ENCODE measurements at places on chromosomes 3 and 15. TPM values are rescaled to one million over a fixed set of nuclear protein-coding genes. Genes with fewer than 3 reads are reported as not detected.

DNA sequence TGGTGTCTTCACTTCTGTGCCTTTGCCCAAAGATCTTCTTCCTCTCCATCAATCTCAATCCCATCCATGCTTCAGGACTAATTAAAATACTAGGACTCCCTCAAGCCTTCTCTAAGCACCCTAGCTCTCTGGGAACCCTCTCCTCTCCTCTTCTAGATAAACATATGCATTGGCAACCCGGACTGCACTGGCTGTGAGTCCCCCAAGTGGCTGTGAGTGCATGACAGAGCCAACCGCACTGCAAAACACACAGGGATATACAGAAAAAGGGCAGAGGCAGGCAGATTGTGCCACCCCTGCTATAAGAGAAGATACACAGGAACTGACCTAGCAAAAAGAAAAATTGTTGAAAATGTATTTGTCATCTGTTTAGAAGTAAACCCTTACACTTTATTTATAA lies 457.1 kb downstream of the MFSD1 start:
- DNase-seq, result no peak

- DNase-seq, result no peak
Measured at GRCh38 chr3:163971861-163972260, 1106.4 kb downstream of the SI start.

DNA sequence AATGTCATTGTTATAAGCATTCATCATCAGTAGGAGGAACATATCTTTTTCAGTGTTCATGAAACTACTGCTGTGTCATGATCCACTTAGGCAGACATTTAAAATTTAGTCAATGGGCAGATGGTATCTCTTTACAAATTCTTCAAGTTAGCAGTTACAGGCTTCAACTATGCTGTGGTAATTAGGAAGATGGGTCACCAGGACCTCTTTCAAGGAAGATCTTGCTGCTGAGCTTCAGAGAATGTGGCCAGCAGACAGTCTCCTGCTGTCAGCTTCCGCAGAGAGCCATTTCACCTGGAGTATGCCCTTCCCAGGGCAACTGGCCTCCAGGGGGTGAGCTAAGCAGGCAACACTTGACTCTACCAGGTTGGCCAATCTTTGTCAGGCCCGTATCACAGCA lies 19.4 kb downstream of the IFT57 start:
- DNase-seq, result no peak

DNA sequence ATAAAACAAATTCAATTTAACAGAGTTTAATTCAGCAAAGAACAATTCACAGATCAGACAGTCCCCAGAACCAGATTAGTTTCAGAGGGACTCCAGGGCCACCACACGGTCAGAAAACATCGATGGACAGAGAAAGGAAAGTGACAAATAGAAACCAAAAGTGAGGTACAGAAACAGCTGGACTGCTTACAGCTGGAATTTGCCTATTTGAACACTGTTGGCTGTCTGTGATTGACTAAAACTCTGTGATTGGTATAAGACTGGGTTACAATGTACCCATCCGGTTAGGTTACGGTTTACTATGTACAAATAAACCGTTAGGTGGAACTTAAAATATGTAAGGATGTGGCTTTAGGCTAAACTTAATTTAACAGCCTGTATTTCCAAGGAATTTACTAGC lies 30.3 kb downstream of the MOBP start:
- DNase-seq, result no peak

DNA sequence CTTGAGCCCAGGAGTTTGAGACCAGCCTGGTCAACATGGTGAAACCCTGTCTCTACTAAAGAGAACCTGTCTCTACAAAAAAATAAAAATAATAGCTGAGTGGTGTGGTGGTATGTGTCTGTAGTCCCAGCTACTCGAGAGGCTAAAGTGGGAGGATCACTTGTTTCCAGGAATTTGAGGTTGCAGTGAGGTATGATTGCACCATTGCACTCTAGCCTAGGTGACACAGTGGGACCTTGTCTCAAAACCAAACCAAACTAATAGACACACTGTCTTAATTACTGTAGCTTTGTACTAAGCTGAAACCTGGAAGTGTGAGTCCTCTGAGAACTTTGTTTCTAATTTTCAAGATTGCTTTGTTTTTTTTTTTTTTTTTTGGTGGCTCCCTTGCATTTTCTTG lies 30.4 kb downstream of the MGA start:
- DNase-seq, result no peak

- no peak for DNase-seq
Measured at GRCh38 chr15:60634815-60635214, 155.9 kb upstream of the ICE2 start.

GRCh38 chr15:59936741-59937140 lies 67.4 kb upstream of the FOXB1 start:
- DNase-seq, result no peak

DNA sequence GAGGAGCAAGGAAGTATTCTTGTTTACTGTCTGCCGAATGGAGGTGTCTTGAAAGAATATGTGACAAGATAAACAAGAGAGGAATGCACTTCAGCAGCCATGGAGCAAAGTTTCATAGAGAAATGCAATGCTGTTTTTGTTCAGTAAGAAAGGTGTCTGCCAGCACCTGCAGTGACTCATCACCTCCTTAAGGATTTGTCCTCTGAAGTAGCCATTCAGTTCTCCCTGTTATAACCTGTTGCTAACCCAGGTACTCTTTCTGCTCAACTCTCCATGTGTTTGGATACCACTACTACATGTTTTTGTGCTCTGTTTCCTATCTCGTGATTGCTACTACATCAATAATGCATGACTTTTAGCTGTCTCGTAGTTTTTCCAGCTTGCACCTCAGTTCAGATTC lies 328.9 kb downstream of the CHL1 start:
- no peak for DNase-seq

- no peak for DNase-seq
Measured at GRCh38 chr3:13480340-13481318, 523 bp downstream of the HDAC11 start.

DNA sequence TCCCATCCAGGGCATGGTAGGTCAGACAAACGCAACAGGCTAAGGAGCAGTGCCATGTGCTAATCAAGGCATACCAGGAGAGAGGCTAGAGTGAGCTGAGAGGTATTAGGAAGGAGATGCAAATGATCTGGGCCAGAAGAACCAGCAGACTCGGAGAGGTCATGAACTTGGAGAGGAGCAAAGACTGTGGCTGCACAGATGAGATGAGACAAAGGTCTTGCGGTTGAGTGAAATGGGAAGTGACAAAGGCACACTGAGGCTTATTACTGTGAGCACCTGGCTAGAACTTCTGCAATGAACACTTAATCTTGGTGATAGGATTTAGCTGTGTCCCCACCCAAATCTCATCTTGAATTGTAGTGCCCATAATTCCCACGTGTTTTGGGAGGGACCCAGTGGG lies 380.2 kb downstream of the ULK4 start:
- no peak for DNase-seq

- DNase-seq, result no peak
Measured at GRCh38 chr3:161332792-161333191, 38.5 kb downstream of the SPTSSB start.

GRCh38 chr15:89858661-89859458 lies 34.9 kb downstream of the AP3S2 start:
- DNase-seq, result no peak

DNA sequence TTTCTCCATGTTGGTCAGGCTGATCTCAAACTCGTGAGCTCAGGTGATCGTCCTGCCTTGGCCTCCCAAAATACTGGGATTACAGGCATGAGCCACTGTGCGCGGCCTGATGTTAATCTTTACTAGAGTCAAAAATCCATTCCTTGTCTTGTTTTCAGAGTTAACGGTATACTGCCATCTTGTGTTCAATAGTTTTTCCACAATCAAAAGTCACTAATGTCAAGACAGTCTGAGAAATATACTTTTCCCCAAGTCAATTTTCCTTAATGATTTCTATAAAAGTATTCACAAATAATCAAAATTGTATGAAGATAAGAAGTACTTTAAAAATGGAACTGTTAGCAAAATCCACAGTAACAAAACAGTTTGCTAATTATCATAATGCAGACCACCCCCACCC lies 8.5 kb downstream of the CRBN start:
- DNase-seq, result peak; percentile 16

DNA sequence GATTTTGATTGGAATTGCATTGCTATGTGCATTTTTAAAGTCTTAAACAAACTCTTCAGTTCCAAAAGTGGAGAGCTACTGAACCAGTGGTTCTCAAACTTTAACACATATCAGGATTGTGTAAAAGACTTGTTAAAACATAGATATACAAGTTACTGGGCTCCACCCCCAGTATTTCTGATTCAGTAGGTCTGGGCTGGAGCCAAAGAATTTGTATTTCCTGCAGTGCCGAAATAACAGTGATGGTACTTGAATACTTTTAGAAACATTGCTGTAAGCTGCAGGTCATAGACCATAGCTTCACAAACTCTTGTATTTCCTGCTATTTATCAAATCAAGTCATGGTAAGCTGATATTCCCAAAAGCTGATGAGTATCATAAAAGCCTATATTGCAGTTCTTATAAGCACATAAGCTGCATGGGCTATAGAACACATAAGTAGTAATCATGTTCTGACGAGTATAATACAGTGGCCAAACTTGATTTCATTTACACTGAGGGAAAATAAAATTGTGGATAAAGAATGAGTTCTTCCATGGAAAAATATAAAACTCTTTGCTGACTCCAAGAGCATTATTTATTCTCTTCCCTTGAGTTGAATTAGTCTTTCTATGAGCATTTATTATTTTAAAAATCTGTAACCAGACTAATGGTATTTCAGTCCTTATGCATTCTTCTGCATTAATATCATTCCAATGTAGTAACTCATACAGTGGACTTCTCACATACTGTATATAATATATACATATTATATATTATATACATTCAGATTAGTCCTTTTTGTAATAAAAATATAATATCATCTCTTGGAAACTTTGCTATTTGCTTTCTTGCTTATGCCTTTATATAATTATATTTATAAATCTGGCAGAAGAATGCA lies 550.5 kb upstream of the AGTR1 start:
- DNase-seq, result peak; percentile 30

- DNase-seq, result no peak
Measured at GRCh38 chr3:189664311-189664710, 33.1 kb downstream of the TP63 start.

- DNase-seq, result no peak
Measured at GRCh38 chr3:46490338-46491084, 7.3 kb upstream of the RTP3 start.

DNA sequence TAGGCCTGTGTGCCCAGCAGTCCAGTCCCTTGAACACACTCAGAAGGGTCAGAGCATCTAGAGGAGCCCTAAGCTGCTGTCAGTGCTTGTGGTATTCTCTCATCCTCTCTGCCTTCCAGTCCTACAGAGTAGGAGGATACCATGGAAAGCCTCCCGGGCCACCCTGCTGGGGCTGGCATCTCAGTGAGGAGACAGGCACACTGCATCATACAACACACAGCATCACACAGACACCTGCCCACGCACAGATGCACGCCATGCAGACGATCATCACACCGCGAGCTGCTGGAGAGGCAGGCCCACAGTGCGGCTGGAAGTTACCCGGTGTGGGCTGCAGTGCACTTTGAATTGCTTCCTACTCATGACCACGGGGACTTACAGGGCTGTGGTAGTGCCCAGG lies 15.2 kb downstream of the GABRA5 start:
- no peak for DNase-seq

GRCh38 chr3:167095976-167096375 lies 284.1 kb downstream of the ZBBX start:
- DNase-seq, result no peak

GRCh38 chr3:135106445-135106844 lies 311.4 kb downstream of the EPHB1 start:
- peak; percentile 76 for DNase-seq

GRCh38 chr3:195123281-195123691 lies 147.7 kb downstream of the XXYLT1 start:
- no peak for DNase-seq

DNA sequence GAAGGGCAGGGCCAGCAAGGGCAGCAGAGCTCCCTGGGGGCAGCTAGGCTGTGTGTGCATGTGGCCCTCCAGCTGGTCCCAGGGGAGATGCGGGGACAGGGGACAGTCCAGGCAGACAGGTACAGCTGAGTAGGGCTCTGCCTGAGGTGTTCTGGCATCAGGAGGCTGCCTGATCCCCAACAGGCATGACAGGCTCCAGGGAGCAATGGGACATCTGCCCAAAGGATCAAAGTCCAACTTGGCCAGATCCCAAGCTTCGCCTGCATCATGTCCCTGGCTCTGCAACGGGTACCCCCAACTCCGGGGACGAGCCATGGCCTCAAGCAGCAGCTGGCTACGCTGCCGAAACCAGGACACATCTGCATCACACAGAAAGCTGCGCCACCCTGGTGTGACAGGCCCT lies 21.8 kb downstream of the ATRIP start:
- DNase-seq, result no peak

DNA sequence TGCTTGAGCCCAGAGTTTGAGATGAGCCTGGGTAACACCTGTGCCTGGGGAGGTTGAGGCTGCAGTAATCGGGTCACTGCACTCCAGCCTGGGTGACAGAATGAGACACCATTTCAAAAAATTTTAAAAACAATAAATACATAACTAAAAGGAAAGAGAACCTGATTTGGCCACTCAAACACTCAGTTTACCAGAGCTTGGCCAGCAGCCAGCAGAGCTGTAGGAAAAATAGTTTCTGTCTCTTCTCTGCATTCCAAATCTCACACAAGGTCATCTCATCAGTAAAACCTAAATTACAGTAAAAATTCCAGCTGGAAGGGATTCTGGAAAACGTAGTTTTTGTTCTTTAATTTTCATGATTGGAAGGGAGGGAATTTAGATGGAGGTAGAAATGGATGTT lies 7.8 kb upstream of the PPM1L start:
- DNase-seq, result no peak

GRCh38 chr3:47133641-47134040 lies 30.3 kb downstream of the SETD2 start:
- DNase-seq, result no peak

- no peak for DNase-seq
Measured at GRCh38 chr3:172698631-172699030, 12.2 kb downstream of the NCEH1 start.

The FETUB gene
- 0.65 TPM for polyA plus RNA-seq

The TICRR gene
- polyA plus RNA-seq, result 12.4 TPM

The ABHD14A gene
- 26.8 TPM for polyA plus RNA-seq

The C3orf85 gene
- polyA plus RNA-seq, result 18.4 TPM

The DENND4A gene
- 13.3 TPM for polyA plus RNA-seq

The IL17RB gene
- polyA plus RNA-seq, result 12.8 TPM

The SPSB4 gene
- polyA plus RNA-seq, result 20.0 TPM

The BNIP2 gene
- 56.6 TPM for polyA plus RNA-seq

The AQP9 gene
- 0.09 TPM for polyA plus RNA-seq

The GRM2 gene
- polyA plus RNA-seq, result 0.71 TPM

The KNG1 gene
- polyA plus RNA-seq, result 84.2 TPM
